ENCODE measurements at places on chromosomes 5 and 9. TPM values are rescaled to one million over a fixed set of nuclear protein-coding genes. Genes with fewer than 3 reads are reported as not detected.

Gene RIMOC1
- total RNA-seq: 8.4 TPM

Gene FBP1
- 0.38 TPM for total RNA-seq

Gene TMEM171
- total RNA-seq: 7.0 TPM

Gene TAF11L10
- not detected for total RNA-seq

Gene IL33
- total RNA-seq: 138 TPM

Gene GPR151
- not detected for total RNA-seq

Gene GDNF
- total RNA-seq: not detected

Gene EGFL7
- total RNA-seq: 318 TPM

Gene TMCO6
- total RNA-seq: 10.5 TPM

Gene IL13
- not detected for total RNA-seq

Gene GZMA
- not detected for total RNA-seq

Gene PAEP
- total RNA-seq: not detected

Gene GPRIN1
- total RNA-seq: 3.1 TPM

Gene PCDHB4
- total RNA-seq: 0.09 TPM

Gene C7
- 0.09 TPM for total RNA-seq

Gene DNLZ
- total RNA-seq: 9.3 TPM

Gene IFNB1
- not detected for total RNA-seq

Measured in endothelial cell of coronary artery (primary cell).